ENCODE measurements at places on chromosomes 4 and X.

- no peak for DNase-seq
These were observed 47.0 kb downstream of the MOSPD2 start for GRCh38 chrX:14920196-14920595.

- no peak for DNase-seq
These were observed 14.9 kb downstream of the ADAM29 start for GRCh38 chr4:174933083-174933482.

DNA sequence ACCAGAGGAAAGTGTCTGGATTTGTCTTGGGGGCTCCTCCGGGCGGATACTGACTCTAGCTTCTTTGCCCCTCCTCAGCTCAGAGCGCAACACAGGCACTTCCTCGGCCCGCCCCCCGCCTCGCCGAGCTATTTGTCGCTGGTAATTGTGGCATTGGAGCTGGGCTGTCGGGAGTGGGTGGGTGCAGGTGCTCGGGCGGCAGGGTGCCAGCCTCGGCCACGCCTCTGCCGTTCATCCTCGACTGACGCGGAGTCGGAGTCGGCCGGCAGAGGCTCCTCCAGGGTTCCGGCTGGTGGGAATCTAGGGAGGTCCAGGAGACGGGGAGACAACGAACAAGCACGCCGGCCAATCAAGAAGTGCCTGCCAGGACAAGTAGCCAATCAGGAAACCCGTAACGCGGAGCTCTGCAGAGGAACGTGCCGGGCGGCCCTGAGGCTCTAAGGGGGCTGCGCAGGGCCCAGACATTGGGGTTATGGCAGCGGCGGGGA, 3.9 kb upstream of the SYN1 start:
- peak; percentile 19 for DNase-seq

DNA sequence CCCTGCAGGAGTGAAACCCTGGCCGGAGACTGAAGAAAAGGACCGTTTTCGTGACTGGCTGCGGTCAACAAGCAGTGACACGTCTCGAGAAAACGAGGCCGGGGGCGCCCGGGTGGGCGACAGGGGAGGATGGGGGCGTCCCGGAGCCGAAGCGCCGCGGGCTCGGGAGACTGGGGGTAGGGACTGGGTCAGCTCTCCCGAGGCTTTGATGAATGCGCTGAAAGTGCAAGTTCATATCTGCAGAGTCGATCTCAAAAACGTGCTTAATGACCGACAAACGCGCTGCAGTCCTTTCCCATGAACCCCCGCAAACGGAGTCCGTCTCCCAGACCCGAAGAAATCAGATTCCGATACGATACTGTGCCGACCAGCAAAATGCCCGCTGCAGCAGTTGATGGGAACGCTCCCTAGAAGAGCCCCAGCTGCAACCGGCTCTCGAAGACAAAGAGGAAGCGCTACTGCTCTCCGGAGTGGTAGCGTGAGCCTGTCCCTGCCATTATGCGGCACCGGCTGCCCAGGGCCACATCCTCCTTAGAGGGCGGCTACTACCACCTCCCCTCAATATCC, 806 bp upstream of the CD99L2 start:
- peak; percentile 15 for DNase-seq

DNA sequence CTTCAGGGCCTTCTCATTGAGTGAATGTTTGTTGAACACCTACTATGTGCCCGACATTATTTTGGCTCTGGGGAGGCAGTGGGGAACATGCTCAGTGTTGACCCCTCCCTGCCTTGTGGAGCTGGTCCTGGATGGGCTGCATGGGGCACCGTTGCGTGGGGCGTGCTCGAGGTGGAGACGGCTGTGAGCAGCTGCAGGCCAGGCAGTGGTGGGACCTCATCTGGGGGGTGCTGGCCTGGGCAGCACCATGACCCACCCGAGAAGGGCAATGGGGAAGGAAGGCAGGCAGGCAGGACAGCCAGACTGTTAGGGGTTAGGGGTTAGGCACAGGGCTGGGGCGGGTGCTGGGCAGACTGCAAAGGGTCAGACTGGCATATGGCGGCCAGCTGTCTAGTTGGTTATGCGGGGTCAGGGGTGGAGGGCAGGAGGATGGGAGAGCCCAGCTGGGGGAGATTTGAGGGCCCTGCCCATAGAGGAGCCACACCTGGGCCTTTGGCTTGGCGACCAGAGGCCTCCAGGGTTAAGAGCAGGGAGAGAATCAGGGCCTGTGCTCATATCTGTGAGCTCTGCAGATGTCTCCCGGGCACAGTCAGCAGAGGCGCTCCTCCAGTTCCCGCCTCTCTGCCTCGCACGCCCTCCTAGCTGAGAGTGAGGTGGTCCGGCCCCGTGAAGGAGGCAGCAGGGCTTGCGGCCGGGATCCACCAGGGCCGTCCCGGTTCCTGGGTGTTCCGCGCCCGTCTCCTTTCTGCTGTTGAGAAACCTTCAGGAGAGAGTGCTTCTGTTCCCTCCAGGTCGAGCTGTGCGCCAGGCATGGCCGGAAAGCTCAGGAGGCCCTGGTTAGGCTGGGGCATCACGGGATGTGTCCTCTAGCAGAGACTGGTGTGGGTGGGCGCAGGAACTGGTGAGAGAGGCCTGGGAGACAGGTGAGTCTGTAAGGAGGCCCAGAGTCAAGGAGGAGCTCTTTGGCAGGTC, 73.3 kb downstream of the RGS12 start:
- DNase-seq = no peak

Data from nucleus accumbens (tissue), 56 donors.